ENCODE measurements at places on chromosomes 16 and 17.

DNA sequence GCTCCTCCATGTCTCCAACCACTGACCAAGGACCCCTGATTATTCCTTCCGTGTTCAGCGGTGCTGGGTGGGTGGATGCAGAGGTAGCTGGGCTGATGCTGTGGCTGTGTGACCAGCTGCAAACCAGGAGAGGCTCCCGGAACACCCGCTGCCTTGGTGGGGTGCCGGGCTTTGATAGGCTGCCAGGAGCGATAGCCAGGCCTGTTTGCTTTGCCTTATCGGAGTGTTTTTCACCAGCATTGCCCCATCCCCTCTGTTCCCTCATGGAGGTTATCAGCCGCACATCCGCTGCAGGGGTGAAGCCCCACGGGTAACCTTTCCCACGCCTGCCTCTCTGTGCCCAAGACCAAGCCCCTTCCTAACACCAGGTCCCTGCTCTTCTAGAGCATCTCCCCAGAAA lies 354.3 kb downstream of the C16orf95 start:
- no peak for DNase-seq

- peak; percentile 70 for DNase-seq
Measured at GRCh38 chr17:40316571-40317344, 7.8 kb downstream of the RARA start.

DNA sequence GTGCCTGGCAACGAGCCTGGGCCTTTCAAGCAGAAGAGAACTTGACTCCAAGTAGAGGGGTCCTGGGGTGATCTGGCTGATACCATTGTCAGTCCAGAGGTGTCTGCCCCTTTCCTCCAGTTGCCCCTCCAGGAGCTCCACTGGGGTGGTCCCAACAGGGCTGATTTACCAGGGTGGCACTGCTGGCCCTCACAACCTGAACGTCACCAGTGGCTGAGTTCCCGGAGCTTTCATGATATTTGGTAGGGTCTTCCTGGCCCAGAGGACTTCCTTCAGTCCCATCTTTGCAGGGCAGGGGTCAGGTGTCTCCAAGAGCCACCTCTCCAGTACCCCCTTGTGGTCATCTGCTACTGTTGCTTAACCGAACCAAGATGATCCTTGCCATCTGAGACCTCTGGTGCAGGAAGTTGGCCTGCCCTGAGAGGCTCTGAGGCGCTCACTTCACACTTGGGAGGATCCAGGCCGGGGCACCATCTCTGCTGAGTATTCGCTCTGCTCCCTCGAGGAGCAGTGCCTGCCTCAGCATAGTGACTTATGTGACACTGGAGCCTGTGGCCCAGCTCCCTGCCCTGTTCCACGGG lies 3.5 kb downstream of the LIMD2 start:
- peak; percentile 35 for DNase-seq

DNA sequence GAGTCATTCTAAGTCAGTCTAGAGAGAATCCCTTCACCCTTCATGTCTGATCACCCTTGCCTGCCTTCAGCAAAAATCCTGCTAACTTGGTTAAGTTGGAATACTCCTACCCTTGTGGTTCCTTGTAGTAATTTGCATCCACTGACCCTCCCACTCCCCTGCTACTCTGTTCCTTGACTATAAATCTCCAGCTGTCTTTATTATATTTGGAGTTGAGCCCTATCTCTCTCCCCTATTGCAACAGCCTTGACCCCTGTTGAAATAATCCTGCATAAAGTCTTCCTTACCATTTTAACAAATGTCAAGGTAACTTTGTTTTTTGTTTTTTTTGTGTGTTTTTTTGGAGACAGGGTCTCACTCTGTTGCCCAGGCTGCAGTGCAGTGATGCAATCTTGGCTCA lies 590.1 kb downstream of the WWOX start:
- DNase-seq: no peak

GRCh38 chr17:64154313-64154695 lies 24.4 kb upstream of the ERN1 start:
- DNase-seq: no peak

DNA sequence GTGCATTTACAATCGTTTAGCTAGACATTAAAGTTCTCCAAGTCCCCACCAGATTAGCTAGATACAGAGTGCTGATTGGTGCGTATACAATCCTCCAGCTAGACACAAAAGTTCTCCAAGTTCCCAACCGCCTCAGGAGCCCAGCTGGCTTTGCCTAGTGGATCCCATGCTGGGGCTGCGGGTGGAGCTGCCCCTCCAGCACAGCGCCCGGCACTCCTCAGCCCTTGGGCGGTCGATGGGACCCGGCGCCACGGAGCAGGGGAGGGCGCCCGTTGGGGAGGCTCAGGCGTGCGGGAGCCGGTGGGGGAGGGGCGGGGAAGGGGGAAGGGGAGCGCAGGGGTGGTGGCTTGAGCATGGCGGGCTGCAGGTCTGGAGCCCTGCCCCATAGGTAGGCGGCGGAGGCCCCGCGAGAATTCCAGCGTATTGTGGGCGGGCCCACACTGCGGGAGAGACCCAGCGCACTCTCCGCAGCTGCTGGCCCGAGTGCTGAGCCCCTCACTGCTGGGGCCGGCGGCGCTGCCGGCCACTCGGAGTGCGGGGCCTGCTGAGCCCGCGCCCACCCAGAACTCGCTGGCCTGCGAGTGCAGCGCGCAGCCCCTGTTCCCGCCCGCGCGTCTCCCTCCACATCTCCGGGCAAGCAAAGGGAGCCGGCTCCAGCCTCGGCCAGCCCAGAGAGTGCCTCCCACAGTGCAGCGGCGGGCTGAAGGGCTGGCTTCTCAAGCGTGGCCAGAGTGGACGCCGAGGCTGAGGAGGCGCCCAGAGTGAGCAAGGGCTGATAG lies 907.5 kb downstream of the CDH8 start:
- no peak for DNase-seq

- DNase-seq: no peak
Measured at GRCh38 chr17:15436473-15437302, 30.7 kb downstream of the CDRT4 start.

DNA sequence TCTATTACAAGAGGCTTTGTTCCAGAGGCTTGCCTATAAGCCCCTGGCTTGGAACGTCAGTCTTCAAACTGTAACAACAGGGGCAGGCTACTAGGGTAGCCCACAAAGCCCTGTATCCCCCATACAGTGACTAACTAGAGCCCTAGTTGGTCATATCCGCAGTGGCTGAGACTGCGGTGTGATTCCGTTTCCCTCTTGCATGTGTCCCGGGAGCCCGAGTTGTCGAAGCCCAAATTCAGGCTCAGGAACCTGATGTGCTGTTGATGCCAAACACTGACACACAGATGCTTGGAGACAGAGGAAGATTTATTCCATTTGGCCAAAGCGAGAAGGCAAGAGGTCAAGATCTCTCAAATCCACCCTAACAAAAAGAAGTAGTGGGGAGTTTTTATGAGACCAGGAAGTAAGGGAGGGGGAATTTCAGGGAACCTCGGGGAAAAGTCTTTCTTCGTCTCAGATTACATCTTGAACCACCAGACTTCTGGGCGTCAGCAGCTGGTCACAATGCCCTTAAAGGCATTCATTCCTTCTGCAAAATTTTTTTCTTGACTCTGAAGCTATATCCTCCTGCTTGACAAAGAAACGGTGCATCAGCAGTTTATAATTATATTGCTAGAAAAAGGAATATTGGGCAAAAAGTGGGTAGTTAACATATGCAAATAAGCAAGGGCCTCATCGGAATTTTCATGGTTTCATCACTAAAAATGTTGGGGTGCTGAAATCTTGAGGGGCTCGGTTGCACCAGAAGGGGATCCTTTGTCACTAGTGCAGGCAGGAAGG lies 879 bp downstream of the SLFN5 start:
- DNase-seq: peak; percentile 37

- DNase-seq: peak; percentile 79
Measured at GRCh38 chr17:46979147-46979863, at the start of gene RPRML. RPRML (minus strand) TSS chr17:46979253; CDS start chr17:46979007, 246 bp downstream.

DNA sequence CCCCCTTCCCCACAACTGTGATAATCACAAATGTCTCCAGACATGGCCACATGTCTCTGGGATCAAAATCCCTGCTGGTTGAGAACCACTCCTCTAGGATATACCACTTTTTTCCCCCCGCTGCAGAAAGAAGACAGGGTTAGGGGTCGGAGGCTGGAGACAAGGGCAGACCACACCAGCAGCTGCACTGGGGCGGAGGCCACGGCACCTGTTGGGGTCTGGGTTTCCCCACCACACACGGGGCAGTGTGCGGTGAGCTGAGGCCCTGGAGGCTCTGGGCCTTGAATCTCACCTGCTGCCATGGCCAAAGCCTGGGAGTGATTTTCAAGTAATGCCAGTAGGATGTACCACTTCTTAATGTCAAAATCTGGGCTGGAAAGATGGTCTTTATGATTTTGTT lies 320.5 kb downstream of the SNX29 start:
- no peak for DNase-seq

- DNase-seq: peak; percentile 75
Measured at GRCh38 chr17:4949321-4950074, 1.2 kb upstream of the PFN1 start.

- DNase-seq: peak; percentile 68
Measured at GRCh38 chr16:84065536-84066132, 23.0 kb upstream of the SLC38A8 start.

DNA sequence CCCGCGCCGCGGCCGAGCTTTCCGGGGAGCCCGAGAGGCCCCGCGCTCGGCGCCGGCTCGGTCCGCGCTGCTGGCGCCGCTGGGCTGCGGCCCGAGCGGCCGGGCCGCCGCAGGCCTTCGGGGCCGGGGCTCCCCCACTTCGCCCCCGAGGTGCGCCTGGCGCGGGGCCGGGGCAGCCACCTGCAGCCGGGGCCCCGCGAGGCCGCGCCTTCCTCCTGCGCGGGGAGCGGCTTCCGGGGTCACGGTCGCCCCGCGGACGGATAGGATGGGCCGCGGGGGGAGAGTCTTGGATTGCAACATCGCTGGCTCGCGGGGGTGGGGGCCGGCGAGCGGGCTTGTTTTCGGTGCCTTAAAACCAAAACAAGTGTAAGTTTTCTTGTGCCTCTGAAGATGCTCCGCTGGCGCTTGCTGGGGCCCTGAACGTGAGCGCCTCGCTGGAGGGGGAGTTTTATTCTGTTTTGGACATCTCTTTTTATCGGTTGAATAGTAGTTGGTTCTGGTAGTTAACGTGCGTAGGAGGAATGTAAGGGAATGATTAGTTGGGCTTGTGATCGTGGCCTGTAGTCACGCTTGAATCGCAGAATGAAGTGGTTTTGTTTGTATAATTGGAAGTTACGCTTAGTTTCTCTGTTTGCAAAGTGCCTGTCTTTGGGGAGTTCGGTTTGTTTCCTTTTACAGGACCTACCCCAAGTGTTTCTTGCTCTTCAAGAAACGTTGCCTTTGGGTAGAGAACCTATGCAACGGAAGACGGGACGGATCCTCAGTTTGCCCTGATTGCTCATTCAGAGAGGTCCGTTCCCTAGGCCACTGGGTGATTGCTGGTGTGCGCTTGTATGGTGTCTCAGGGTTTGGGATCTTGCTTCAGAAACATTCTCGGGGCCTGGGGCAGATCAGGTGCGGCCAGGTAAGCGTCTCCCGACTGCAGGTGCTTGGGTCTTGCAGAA lies 724 bp downstream of the UBE2I start:
- no peak for DNase-seq

DNA sequence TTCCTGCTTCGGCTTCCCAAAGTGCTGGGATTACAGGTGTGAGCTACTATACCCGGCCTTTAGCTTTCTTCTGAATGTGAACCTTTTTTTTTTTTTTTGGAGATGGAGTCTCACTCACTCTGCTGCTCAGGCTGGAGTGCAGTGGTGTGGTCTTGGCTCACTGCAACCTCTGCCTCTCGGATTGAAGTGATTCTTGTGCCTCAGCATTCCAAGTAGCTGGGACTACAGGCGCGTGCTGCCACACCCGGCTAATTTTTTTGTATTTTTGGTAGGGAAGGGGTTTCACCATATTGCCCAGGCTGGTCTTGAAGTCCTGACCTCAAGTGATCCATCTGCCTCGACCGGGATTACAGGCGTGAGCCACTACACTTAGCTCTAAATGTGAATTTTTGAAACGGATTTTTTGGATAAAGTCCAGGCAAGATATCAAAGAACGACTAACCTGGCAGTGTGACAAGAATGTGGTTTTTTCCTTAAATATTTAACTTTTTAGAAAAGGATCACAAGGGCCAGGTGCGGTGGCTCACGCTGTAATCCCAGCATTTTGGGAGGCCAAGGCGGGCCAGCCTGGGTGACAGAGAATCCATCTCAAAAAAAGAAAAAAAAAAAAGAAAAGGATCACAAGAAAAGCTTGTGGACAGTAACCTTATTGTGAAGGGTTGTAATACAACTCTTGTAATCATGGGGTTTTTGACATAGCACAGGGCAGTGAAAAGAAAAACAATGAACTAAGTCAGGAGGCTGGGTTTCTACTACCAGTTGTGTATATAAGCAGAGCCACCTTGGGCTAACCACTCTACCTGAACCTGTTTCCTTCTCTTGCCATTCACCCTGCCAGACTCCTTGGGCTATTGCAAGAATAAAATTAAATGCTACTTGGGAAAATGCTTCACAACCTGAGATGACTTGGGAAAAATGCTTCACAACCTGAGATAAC lies 6.2 kb downstream of the BRCA1 start:
- no peak for DNase-seq

- DNase-seq: peak; percentile 69
Measured at GRCh38 chr17:73595479-73595878, 48.8 kb downstream of the SDK2 start.

- no peak for DNase-seq
Measured at GRCh38 chr17:59893676-59894100, 767 bp downstream of the RPS6KB1 start.

GRCh38 chr17:19877364-19877945 lies 9.7 kb upstream of the ULK2 start:
- DNase-seq: no peak

- no peak for DNase-seq
Measured at GRCh38 chr16:85338989-85339685, 226.9 kb upstream of the CIBAR2 start.

DNA sequence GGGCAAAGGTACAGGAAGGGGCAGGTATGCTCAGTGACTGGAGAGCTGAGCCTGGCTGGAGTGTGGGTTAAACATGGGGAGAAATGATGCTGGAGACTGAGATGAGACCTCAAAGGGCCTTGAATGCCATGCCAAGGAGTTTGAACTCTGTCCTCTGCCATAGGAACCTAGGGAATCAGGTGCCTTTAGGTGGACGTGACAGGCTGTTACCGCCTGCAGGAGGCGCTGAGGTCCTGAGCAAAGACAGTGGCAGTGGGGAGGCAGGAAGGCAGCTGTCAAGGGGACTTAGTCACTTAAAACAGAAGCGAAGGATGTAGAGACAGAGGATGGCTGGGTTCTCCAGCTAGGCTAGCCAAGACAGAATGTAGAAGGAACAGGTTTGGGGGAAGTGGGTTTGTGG lies 9.1 kb downstream of the PSMB3 start:
- peak; percentile 37 for DNase-seq

GRCh38 chr16:75718452-75718851 lies 7.8 kb downstream of the CPHXL start:
- DNase-seq: no peak

Data from nephron progenitor cell (in vitro differentiated cells).